Thoracic aorta (tissue), 2 donors: ENCODE measurements at places on chromosomes 7 and 10.

DNA sequence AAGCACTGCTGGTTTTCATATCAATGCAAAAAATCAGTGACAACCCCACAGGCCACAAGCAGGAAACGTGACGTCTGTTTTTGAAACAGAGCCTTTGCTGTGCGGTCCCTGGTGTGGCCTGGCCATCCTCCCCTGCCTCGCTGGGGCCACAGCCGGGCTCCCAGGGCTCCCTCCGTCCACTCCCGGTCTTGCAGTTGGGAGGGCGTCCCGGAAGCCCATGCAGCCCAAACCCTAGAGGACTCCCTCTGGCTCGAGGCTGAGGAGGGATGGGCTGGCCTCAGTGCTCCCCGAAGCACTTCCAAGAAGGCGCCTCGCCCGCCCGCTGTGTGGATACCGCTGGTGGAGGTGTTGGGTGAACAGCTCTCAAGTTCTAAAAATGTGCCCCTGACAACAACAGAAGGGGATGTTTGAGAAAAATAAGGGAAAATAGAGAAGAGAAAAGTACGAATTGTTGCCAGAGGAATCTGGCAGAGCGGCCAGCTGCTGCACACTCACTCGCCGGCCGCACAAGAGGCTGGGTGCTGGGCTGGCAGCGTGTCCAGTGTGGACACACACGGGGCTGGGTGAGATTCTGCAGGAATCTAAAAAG lies 73.5 kb downstream of the ZRANB1 start:
- no peak for DNase-seq

DNA sequence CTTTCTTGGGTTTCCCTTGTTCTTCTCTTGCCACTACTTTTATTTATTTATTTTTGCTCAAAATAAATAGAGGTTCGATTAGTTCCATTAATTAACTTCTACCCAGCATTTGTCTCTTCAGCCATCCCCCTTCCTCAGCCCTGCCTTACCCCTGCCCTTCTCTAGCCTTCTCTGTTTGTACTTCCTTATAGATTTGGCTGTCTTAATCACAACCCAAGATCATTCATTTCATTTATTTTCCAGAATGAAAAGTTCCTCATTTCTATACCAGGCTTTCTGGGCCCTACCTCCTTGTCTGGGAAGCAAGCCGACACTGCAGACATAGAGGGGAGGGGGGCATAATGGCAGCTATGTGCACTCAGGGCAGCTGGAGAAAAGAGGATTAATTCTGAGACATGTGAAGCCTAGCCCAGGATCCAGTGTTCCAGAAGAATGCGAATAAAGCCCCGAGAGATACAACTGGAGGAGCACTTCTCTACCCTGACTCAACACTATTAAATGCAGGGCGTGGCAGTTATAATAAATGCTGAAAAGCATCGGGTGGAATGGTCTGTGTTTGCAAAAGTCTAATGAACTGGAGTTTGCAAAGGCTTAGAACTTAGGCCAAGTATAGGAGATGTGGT lies 6.4 kb upstream of the PDCD4 start:
- no peak for DNase-seq

GRCh38 chr10:121104476-121105111 lies 253.4 kb downstream of the WDR11 start:
- no peak for DNase-seq

- DNase-seq, result no peak
Measured at GRCh38 chr10:10333622-10334021, 684.0 kb upstream of the CELF2 start.

GRCh38 chr10:4981722-4982471 lies 18.7 kb downstream of the AKR1C1 start:
- no peak for DNase-seq

DNA sequence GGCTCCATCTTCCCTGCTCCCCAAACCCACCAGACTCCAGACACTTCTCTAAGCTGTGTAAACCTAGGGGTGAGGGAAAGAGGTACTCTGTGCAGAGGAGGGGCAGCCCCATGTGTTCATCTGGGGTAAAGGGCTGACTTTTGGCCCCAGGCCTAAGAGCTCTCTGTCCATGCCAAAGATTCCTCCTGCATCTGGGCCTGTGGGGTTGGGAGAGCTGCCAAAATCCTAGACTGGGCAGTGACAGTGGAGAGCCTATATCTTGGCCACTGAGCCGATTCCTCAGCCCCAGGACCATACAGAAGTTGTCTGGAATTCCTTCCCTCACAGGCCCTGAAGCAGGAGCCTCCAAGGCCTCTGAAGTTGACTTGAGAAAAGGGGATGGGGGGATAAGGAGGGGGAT lies 25.3 kb upstream of the LEP start:
- no peak for DNase-seq

DNA sequence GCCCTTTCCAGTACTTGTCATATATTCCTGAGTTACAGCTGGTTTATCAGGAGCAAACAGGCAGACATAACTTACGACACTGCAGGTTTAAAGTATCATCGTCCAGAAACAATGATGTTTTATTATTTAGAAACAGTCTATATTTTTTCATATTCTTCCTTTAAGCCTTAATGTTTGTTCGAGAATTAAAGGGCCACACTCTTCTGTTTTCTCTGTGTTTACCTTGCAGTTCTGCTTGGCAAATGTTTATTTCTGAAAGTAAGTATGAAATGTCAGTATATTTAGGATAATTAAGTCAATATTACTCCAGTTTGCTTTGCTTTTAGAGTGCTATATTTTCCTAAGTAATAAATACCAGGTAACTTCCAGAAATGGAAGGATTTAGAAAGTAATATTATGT lies 115.1 kb downstream of the VTI1A start:
- DNase-seq, result no peak

GRCh38 chr10:126561294-126561920 lies 109.1 kb downstream of the C10orf90 start:
- DNase-seq, result no peak

GRCh38 chr7:22651036-22651435 lies 76.0 kb upstream of the IL6 start:
- no peak for DNase-seq

- DNase-seq, result no peak
Measured at GRCh38 chr7:40305229-40305628, 170.4 kb downstream of the SUGCT start.

- DNase-seq, result no peak
Measured at GRCh38 chr7:36661135-36661840, 63.0 kb downstream of the AOAH start.

DNA sequence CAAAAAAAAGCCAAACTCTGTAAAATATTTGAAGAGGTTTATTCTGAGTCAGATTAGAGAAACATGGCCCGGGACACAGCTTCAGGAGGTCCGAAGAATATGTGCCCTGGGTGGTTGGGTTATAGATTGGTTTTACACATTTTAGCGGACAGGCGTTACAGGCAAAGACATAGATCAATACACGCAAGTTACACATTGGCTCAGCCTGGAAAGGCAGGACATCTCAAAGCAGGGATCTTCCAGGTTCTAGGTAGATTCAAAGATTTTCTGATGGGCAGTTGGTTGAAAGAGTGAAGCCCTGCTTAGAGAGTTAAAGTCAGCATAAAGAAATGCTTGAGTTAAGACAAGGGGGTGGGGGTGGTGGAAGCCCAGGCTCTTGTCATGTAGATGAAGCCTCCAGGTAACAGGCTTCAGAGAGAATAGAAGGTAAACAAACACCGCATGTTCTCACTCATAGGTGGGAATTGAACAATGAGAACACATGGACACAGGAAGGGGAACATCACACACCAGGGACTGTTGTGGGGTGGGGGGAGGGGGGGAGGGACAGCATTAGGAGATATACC lies 464.3 kb upstream of the ADARB2 start:
- no peak for DNase-seq

DNA sequence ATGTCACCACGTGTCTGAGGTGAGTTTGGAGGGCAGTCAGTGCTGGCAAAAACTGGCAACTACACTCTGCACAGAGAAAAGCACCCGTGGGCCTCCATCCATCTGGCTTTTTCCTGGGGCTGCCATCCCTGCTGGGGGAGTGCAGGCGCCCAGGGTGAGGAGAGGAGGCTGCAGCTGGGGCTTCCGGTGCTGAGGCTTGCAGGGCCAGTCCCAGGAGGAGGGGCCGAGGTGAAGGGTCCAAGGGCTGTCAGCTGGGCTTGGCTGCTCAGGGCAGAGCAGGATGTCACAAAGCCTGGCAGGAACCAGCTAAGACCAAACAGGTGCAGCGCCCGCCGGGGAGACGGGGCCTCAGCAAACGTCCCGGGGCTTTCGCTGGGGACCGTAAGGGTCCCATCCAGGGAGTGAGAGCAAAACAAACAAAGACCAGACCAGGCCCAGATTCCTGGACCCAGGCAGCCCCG lies 77.2 kb downstream of the CFAP46 start:
- DNase-seq, result no peak

DNA sequence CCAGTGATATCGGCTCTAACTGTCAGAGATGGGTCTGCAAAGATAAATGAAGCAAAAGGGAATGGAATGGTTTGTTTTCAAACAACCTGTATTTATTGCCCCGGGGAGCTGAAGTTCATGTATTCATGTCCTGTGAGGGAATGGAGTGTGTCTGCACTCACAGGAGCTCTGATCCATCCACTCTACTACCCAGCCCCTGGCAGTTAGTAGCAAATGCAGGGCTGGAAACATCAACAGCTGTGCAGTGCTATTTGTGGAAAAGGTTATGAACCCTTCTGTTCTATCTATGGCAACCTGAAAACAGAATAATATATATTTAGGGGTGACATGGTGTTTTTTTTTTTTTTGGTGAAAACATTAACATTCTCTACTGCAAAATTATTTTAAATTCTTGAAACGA lies 9.8 kb downstream of the AGR2 start:
- DNase-seq, result no peak

DNA sequence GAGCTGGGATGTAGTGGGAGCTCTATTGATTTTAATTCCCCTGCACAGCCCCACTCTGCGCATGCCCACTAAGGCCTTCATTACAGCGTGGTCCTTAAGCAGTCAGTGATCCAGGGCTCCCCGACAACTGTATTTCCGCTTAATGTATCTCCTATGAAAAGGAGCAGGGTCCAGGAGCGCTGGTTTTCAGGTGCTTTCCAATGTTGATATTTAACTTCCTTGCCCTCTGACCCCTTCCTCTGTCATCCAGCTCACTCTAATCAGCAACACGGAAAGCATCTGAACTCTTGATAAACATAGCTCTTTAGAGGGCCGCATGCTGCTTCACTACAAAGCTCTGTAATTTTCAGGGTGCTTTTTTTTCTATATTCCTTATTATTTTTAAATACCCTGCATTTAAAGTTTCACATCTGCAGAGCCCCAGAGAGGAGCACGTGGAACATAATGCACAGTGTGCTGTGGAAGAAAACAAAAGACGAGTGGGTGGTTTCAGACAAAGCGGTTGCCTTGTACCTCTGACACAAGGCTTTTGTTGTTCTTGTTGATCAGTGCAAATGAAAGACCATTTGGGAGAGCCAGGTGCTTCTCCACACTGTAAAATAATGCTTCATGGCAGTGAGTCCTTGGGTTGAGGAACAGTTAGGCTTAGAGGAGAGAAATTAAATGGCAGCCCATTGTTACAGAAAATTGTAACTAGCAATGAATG lies 465.9 kb upstream of the CELF2 start:
- no peak for DNase-seq

GRCh38 chr10:32144817-32145688 lies 88.8 kb upstream of the KIF5B start:
- no peak for DNase-seq

- DNase-seq, result no peak
Measured at GRCh38 chr7:124879103-124879502, 50.5 kb downstream of the POT1 start.

DNA sequence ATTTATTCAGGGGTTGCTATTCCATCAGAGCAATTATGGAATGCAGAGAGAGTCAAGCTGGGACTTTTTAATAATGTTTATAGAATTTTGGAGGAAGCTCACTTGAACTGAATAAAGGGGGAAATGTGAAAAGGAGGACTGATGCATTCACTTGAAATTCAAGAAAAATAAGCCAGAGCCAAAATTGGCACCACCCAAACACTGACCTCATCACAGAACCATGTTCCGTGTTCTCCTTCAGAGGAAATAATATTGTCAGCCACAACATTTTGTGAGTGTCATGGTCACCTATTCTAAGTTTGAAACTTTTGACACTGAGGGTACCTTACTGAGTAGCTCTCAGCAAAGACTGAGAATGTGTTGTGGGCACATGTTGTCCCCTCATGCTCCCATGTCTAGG lies 207.0 kb downstream of the ANK3 start:
- DNase-seq, result no peak

DNA sequence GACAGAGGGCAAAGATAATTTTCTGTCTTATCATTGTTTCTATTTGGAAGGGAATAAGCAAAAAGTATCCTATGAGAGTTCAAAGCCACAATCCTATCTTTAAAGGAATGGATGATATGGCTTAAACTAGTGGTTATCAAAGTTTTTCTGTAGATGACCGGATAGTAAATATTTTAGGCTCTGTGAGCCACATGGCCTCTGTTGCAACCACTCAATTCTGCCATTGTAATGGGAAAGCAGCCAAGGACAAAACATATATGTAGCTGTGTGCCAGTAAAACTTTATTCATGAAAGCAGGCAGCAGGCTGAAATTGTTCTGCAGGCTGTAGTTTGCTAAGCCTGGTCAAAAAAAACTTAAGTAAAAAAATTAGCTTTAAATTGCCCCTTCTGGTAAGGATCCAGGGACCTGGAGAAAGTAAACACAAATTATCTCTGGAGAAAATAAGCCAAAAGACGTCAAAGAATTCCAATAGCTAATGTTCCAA lies 73.3 kb downstream of the THSD7A start:
- DNase-seq, result no peak

GRCh38 chr10:119459681-119460340 lies 82.7 kb downstream of the RGS10 start:
- no peak for DNase-seq

- no peak for DNase-seq
Measured at GRCh38 chr7:112135815-112136214, 70.4 kb downstream of the DOCK4 start.

- DNase-seq, result no peak
Measured at GRCh38 chr10:69810675-69811397, 9.1 kb downstream of the COL13A1 start.

GRCh38 chr7:92423710-92424131 lies 23.6 kb upstream of the GATAD1 start:
- no peak for DNase-seq

DNA sequence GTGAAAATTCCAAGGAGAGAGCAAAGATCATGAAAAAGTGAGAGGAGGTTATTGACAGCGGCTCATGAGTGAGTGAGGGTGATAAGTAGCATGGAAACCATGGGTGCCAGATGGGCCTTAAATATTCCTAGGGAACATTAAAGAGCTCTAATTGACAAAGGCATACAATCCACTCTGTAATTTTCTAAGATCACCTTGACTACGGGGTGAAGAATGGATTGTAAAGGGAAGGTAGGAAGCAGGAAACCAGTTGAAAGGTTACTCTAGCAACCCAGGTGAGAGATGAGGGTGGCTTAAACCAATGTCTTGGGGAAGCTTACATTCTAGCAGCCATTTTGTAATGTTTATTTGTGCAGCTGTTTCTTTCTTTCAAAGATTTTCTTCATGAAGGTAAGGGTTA lies 75.7 kb downstream of the RSU1 start:
- DNase-seq, result no peak

DNA sequence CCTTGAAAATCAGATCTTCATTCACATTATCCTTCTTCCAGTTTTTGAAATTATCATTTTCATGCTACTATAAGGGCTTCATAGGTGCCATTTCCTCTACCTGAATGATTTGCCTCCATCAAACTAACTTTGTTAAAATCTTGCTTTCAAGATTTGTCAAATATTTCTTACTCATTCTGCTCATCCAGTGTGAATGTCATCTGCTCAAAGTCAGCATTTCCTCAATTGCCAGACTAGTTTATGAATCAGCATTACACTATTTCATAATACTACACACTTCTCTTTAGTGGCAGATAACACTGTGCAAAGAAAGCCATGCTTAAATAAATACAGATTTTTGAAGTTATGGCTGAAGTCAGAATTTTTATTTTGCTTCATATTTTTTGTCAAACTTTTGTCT lies 21.3 kb upstream of the LIPF start:
- no peak for DNase-seq

GRCh38 chr10:51527522-51528219 lies 171.7 kb downstream of the CSTF2T start:
- no peak for DNase-seq
